CD4-positive, alpha-beta T cell treated with Interleukin-10 for 1 hour (primary cell): ENCODE measurements at places on chromosomes 6 and 20.
A peak's percentile ranks its signal among the peaks of the same experiment; 100 is the strongest.

DNA sequence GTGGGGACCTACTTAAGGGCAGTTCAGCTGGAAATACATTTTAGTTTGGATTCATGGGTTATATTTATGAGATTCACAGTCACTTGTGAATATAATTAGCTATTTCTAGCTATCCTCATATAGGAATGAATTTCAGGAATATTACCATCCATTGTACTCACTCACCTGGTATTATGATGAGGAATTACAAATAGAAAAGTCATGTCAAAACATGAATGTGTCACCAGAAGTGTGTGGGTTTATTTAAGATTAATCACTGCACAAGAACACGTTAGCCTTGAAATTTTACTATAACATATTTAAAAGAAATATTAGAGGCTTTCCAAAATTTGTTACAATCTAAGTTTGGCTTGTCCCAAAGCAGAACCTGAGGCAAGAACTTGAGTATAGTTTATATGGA, 510.5 kb downstream of the PHF3 start:
- no peak for DNase-seq

DNA sequence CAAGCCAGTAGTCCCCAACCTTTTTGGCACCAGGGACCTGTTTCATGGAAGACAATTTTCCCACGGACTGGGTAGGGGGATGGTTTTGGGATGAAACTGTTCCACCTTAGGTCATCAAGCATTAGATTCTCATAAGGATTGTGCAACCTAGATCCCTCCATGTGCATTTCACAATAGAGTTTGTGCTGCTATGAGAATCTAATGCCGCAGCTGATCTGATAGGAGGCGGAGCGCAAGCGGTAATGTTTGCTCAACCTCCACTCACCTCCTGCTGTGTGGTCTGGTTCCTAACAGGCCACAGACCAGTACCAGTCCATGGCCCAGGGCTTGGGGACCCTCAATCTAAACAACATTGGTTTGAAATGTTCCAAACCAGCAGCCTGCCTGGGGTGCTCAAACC, 137.0 kb upstream of the STXBP5 start:
- no peak for DNase-seq

DNA sequence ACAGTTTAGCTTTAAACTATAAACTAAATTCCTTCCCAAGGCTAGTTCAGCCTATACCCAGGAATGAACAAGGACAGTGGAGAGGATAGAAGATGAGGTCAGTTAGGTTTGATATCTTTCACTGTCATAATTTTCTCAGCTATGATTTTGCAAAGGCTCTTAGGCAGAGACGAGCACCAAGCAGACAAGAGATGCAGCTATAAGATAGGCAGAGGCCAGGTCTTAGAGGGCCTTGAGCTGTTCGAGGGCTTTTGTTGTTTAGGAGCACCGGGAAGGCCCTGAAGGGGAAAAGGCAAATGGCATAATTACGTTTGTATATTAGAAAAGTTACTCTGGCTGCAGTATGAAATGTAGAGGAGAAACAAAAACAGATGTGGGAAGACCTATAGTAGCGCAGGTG, 59.8 kb downstream of the DOP1A start:
- DNase-seq: no peak

GRCh38 chr6:52994839-52995088, 320 bp downstream of the GSTA4 start:
- DNase-seq: no peak

GRCh38 chr6:16671302-16672289, 89.7 kb downstream of the ATXN1 start:
- no peak for DNase-seq

DNA sequence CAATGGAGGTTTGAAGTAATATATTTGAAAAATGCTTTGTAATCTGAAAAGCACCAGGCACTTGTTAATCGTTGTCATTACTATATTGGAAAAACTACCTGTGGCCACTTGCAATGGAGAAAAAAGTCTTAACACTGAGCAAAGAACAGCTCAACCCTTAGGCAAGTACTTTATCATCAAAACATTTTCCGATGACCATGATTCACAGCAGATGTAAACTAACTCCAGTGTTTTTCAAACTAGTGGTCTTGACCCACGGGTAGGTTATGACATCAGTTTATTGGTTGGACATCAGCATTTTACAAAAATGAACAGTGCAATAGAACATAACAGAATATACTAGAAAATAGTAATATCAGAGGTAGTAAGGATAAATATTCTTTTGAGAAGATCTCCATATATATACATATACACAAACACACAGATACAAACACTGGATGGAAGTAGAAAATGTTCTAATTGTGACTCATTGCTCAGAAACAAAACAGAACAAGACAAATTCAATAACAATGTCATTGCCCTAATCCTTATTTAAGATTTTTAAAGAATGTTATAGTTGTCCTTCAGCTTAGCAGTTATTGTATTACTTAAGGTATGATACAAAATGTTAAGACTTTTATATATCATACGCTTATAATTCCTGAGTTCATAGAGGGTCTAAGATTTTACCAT, 123.0 kb downstream of the PLCB1 start:
- no peak for DNase-seq

DNA sequence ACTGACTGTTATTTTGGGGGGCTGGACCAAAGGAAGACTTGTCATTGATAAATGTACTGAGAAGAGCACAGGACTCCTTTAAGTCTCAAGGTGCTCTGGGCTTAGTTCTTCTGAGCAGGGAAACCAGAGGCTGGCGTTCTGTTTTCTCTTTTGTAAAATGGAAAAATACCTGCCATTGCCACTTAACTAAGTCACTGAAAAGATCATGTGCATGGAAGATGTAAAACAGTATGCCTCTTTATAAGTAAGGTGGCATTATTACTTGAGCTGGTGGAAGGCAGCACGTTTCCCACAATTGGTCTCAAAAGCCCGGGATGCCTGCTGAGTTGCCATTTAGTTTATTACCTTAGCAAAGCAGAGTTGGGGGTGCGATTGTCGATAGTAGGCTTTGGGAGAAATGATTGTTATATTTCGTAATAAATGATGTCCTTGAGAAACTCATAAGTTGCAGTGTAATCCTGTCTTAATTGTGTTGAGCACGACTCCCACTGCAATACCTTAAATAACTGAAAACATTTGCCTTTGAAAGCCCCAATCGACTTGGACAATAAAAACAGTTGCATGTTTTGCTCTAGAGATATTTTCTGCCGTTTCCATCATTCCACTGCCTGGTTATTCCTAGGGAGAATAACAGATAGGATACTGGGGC, 3.6 kb downstream of the JARID2 start:
- no peak for DNase-seq

DNA sequence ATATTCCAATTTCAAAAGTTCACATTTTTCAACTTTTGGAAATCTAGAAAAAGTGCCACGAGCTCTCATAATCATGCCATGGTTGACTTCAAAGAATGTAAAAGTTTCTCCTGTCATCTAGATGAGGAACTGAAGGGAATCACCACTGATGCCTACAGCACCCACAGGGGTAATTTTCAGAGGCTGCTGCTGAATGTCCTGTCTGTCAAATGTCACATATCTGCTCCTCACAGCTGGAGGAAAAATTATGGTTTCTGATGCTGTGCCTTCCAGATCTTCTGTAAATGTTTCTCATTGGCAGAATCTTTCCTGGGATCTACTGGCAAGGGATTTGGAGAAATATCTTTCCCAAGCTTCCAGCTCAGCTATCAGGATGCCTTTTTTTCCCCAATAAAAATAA, 32.5 kb upstream of the TRERF1 start:
- no peak for DNase-seq

DNA sequence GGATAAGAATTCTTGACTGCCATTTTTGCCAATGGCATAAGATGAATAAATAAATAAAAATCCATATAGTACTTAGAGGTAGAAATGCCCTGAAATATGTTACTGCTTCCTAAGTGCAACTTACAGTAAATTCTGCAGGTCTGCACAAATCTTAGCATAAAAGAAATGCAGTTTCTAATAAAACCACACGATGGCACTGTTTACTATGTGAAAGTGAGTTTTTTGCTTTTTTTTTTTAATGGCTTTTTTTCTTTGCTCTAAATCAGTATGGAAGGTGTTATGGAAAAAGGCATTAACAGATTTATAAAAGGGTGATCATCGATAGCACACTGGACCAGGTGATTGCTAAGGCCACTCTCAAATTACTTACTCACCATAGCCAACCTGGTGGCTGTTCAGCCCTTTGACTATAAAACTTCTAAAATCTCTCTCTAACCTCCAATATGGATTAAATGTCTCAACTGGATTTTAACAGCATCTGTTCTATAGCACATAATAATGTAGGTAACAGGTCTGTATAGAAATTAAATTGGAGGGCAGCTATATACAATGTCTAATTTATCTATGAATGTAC, 45.8 kb downstream of the AHI1 start:
- peak; percentile 60 for DNase-seq

DNA sequence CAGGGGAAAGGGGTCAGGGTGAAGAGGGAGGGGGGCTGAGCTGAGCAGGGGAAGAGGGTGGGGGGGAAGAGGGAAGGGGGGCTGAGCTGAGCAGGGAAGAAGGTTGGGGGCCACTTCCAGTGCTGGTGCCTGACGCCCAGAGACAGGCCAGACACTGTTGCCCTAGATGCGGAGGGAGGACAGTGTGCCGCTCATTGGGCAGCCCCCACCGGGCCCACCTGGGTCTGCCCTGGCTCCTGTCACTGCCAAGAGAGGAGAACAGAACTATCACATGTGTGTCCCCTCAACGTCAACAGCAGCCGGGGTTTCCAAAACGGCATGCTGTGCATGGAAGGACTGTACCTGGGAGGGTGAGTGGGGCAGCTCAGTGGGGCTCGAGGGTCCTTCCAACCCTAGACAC, 342.1 kb downstream of the CDH4 start:
- DNase-seq: no peak

DNA sequence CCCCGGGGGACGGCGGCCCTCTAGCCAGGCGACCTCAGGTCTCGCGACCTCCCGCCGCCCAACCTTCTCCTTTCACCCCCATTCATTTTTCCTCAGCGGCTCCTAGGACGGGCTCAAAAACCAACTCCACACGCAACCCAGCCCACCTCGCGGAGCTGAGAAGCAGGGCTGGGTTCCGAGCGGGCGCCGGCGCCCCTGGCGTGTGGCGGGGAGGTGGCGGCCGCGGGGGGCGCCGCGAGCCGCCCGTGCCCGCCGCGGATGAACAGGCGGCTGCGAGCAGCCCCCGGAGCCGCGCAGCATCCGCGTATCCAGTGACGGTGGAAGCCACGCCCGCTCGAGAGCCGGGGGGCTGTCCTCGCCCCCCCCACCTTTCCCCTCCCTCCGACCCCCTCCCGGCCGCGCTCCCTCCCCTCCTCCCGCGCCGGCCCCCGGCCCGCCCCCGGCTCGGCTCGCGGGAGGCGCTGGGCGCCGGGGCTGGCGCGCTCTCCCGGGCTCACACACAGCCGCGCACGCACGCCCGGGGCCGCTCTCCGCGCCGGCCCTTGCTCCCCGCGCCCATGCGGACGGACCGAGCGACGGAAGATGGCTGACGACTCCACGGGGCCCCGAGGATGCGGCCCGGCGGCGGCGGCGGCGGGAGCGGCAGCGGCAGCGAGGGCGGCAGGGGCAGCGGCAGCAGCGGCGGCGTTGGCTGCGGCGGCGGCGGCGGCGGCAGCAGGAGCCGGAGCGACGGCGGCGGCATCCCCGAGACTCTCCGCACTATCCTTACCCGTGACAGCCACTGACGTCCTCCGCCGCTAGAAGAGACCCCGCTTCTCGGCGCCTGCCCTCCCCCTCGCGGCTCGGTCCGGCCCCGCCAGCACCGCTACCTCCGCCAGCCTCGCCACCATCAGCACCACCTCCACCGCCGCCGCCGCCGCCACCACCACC, at the start of gene SOBP:
TSS of gene SOBP (plus strand) at position 482 of the 930 bp plus-strand sequence. CDS start 500 bp downstream, outside the sequence.
- peak; percentile 40 for DNase-seq

GRCh38 chr6:35973670-35974222, 50.7 kb downstream of the SLC26A8 start:
- no peak for DNase-seq

- DNase-seq: no peak
Observed at GRCh38 chr6:142934599-142934998, 10.4 kb downstream of the HIVEP2 start.

DNA sequence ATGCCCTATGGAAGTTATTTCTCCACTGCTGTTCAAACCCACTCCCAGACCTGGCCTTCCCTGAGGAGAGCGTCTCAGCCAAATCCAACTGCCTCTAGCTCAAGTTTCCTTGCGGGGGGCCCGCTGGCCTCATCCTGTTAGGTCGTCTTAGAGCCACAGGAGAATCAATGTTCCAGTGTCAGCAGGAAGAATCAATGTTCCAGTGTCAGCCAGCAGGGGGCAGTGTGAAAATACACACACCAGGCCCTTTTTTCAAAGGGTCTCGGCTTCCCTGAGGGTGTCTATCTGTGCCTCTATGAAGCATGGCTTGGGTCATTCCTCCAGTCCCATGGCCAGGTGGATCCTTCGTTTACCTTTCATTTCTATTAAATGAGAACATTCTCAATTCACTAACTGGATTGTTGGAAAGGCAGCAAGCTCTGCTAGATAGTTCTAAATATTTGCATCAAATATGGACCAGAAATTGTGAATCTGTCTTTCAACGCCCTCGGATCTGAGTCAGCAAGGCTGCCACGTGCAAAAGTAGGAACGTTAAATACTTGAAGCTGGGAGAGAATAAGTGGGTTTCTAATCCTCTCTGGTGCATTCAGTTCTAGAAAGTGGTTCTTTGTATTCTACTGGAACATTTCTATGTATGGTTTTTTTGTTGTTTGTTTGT, 19.2 kb downstream of the PRND start:
- peak; percentile 68 for DNase-seq

- no peak for DNase-seq
Observed at GRCh38 chr20:3681931-3682781, at the start of gene ADAM33. ADAM33 (minus strand) TSS chr20:3682010; CDS start chr20:3682004, 6 bp downstream.

GRCh38 chr6:42337985-42338743, 113.6 kb downstream of the TRERF1 start:
- no peak for DNase-seq

DNA sequence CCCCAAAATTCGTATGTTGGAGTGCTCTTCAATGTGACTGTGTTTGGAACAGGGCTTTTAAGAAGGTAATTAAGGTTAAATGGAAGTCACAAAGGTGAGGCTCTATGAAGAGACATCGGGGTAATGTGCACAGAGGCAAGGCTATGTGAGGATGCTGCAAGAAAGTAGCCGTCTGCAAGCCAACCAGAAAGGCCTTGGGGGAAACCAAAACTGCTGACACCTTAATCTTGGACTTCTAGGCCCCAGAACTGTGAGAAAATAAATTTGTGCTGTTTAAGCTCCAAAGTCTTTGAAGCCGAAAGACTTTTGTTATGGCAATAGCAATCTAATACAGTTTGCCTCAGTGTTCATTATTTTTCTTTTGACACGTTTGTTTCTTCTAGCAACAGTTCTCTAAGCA, 2.4 kb upstream of the IRAK1BP1 start:
- DNase-seq: no peak

DNA sequence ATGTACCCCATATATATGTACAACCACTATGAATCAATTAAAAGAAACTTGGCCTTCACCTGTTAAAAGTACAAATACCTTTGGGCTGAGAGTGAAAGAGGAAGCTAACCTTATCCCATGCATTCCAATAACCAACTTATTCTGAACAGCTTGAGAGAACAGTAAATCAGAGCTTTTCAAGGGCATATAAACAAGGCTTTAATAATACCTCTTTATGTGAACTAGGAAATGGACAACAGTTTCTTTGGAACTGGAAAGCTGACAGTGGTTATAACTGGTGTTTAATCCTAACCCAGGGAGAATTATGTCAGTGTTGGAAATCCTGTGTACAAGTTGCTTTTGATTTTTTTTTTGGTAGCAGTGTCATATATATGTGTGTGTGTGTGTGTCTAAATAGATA, 170.5 kb downstream of the TFAP2B start:
- no peak for DNase-seq

- DNase-seq: no peak
Observed at GRCh38 chr6:99032396-99032795, 84.7 kb upstream of the FBXL4 start.
